NCI-H1417 treated with DMSO at 0.1 percent for 48 hours (cell line): ENCODE measurements at places on chromosomes 12 and 14.

DNA sequence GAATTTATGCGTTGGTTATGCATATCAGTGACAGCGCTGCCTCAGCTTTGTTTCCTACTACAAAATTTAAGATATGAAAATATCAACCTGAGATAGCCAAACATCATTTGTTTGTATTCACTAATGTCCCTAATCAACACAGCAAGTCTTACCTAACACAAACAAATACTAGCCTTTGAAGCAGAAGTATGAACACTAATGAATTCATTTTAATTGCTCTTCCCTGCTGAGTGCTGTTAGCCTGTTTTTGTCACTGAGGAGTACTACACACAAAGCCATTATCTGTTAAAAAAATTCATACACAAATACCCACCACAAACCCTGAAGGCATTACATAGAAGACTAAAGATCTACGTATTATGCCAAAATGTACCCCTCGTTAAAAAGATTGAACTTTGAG is 150.8 kb downstream of the HELB start:
- DNase-seq = peak; percentile 94

DNA sequence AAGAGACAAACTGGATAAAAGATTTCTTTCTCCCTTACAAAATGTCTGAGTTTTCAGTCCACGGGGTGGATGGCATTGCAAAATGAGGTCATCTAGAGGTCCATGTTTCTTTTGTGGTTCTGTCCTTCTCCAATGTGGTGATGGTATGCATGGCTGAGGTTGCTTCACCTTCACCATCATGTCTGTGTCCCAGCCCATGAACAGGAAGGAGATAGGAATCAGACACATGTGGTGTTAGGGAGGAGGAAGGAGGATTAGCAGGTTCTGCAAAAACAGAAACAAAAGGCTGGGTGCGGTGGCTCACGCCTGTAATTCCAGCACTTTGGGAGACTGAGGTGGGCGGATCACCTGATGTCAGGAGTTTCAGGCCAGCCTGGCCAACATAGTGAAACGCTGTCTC is 11.0 kb upstream of the AEBP2 start:
- DNase-seq = no peak

GRCh38 chr12:2359725-2360629 is 307.2 kb downstream of the CACNA1C start:
- no peak for DNase-seq

DNA sequence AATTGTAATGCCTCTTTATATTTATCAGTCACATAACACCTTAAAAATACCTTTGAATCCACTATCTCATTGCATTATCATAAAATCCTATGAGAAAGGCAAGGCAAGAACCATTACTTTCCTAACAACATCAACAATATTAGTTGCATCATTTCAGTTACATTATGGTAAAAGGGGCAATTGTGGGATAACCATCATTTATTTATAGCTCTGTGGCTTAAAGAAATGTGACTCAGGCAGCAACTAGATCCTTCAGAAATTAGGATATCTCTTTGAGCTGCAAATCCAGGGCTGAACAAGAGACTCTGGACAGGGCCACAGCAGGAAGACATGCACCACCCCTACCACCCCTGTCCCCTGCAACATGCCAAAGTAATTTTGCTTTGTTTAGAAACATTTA is 36.4 kb downstream of the EPS8 start:
- no peak for DNase-seq

DNA sequence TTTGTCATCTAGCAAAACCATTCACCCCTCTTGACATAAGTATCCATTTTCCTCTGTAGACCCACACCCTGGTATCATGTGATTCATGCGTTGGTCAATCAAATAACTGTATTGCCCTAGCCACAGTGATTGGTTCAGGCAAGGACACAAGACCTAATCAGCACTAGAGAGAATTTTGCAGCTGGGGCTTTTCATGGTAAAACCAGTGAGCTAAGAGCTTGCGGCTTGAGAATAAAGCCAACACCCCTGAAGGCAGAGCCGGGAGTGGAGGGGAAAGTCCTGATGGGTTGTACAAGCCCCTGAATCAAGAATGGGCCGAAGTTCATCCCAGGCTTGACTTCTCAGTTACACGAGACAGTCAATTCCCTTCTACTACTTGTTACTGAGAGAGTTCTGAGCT is 33.2 kb upstream of the LTBP2 start:
- no peak for DNase-seq

DNA sequence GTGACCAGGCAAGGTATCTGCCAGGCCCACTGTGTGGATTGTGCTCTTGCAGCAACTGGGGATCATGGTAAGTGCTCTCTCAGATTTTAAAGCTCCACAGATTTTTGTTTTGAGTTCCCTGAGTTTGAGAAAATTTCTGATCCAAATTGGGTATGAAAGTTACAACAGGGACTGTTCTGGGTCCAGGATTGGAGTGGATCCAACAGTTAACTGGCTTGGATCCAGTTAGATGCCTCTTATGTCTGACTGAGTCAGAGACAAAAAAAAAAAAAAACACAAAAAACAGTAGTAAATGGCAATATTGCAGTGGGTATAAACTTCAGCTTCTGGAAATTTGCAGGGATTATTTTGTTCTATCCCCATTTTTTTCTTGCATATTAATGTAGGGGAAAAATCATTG is 598.8 kb downstream of the C12orf50 start:
- DNase-seq = no peak

DNA sequence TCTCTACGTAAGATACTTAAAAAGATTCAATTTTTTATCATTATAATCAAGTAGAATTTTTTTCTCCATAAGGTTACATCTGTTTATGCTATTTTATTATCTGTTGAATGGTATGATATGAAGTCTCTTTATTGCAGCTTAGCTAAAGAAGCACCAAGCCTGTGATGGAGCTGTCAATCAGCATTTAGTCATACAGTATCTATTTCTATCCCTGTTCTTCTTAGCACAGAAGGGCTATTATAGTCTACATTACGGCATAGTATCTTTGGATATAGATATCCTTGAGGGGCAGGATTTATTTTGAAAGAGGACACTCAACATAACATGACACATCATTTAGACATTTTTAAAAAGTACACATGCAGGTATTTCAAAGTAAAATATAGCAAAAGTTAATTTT is 277.1 kb downstream of the FOXG1 start:
- no peak for DNase-seq

- DNase-seq = no peak
Measured at GRCh38 chr14:75156901-75157300, 19.5 kb downstream of the TMED10 start.

DNA sequence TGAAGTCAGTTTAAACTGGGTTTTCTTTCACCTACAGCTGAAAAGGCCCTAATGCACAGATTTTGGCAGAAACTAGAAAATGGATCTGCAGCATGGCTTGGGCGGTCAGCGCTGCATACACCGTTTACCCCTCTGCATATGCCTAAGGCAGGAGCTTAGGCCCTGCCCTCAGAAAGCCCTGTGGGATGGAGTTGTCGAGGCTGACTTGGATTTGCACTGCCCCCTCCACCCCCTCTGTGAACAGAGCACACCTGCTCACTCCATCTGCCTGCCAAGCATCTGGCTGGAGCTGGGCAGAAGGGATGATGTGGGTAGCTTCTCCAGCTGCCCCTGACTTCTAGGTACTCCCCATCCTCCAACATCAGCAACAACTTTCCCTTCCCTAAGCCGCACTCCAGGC is 41.9 kb downstream of the TTC7B start:
- DNase-seq = no peak

GRCh38 chr12:105485921-105486320 is 155.4 kb downstream of the C12orf75 start:
- no peak for DNase-seq

DNA sequence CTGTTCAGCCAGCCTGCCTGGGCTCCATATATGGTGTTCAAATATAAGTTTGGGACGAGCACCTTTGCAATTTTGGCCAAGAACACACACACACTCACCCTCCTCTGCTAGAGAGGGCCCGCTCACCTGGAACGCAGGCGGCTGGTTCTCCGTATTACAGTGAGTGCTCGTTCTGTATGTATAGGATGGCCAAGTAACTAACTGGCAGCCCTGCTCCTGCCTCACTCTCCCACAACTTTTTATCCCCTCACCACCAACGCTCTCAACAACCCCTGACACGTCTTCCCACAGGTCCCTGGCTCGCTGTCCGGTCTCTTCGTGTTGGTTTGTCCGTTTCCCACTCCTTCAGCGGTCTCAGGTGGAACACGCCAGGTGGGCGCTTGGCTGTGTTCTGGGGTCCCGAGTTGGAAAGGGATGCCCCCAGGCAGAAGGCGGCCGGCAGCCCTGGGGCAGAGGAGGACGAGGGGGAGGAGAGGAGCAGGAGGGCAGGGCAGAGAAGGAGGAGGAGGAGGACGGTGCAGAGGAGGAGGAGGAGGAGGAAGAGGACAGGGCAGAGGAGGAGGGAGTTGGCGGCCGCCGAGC is 398 bp upstream of the MSRB3 start:
- no peak for DNase-seq

DNA sequence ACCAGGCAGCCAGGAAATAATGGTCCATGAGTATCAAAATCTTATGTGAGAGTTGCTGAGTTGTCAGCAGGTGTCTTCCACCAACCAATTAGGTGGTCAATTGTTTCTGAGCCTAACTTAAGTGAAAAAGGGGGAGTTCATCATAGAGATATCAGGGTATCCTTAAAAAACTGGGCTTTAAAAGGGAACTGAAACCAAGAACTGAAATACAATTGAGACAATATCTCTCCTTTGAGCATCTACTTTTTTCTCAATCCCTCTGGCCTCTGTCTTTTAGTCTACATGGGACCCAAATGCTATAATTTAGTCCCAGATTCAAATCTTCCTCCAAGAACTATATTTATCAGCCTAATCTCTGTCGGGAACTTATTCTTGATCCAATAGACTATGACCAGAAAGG is 201.0 kb downstream of the BTG1 start:
- DNase-seq = no peak

DNA sequence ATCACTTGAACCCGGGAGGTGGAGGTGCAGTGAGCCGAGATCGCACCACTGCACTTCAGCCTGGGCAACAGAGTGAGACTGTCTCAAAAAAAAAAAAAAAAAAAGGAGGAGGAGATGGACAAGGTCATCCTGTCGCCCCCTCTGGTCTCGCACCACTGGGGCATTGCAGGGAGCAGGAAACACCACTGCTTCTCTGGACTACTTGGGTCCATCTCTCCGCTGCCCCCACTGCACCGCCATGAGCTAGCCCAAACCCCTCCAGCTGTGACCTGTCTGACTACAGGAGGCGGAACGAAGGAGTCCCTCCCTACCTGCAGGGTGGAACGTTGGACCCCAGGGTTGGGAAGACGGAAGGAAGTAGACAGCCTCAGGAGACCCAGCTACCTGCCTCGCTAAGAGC is 18.2 kb upstream of the FAM222A start:
- DNase-seq = no peak

- no peak for DNase-seq
Measured at GRCh38 chr12:113244047-113244460, 22.8 kb downstream of the TPCN1 start.

DNA sequence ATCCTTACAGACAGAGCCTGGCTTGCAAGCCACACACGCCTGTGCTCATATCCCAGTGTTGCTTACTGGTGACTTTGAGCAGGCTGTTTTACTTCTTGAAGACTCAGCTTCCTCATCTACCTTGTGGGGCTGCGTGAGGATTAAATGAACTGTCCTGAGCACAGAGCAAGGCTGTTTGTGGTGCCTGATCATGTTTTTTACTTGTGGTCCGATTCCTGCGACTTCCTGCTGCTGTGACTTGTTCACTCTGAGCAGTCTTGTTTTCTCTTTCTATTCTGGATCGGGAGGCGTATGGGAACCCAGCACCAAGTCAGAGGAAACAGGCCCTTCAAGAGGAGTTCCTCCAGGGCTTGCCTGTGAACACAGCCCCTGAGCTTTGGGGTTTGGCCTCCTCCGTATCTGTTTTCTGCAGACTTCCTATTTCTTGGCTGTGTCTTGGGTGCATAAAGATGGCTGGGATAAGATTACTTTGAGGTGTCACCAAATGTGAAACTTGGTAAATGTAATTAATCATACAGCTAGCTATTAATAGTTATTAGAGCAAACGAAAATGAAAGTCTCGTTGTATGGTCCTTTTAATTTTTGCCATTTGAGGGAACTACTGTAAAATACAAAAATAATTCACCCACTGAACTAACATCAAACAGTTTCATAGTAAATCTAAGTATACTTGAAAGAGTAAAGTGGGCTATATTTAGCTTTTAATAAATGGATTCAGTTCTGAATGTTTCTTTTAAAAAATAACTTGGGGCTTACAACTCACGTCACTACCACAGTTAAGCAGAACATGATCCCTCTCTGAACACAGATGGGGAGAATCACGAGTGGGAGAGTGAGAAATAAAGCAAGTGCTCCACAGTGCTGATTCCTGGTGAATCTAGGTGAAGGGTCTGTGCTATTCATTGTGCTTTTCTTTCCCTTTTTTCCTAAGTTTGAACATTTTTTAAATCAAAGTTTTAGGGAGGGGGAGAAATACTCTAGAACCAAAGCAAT is 251.5 kb downstream of the FOXN3 start:
- no peak for DNase-seq
